ENCODE measurements at places on chromosomes 5 and 9. TPM values are rescaled to one million over a fixed set of nuclear protein-coding genes. Genes with fewer than 3 reads are reported as not detected.

The ARL10 gene
- 9.7 TPM for polyA plus RNA-seq

The ZDHHC11B gene
- polyA plus RNA-seq = 3.9 TPM

DNA sequence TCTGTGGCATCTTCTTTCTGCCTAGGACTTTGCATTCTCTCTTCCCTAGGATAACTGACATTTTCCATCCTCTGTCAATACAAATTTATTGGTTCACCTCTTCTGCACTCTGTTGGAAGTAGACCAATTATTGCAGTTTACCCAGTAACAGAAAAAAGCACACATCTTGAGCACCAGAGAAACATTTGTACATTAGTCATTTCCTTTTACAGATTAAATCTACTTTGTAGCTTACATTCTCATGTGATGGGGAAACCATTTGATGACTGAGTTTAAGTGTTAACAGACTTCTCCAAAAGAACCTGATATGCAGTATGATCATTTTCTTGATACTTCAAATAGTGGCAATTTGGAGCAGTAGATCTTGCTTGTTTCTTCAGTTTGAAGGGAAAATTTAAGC lies 1098.8 kb downstream of the DTWD2 start:
- DNase-seq = no peak

DNA sequence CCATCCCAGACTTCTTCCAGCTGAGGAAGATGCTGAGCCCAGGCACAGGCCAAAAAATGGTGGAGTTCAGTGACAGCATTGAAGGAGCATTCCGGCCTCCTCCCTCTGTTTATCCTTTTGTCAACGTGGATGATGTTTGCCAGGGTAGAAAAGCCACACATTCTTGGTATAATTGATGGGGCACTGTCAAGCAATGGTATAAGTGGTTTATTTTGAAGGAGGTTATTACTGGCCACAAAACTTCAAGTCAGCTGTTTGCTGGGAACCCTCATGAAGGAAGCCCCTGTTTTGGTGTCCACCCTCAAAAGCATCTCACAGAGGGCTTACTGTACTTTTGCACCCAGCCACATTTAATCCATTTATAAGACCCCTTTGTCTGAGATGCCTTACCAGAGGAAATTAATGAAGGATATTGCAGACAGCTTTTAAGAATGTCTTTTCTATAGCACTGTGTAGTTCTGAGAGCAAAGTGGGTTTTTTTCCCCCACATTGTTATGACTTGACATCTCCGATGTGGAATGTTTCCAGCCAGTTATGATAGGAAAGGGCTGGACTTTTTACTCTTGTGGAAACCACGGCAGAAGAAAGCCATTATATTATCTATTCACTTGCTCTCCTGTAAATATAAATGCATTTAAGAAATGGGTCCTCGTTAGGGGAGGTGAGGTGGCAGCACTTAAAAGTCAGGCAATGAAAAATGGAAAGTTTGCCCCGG lies 95.5 kb upstream of the SPATA31D4 start:
- no peak for DNase-seq

- DNase-seq = no peak
Observed at GRCh38 chr9:109846776-109847175, 66.8 kb downstream of the PALM2AKAP2 start.

DNA sequence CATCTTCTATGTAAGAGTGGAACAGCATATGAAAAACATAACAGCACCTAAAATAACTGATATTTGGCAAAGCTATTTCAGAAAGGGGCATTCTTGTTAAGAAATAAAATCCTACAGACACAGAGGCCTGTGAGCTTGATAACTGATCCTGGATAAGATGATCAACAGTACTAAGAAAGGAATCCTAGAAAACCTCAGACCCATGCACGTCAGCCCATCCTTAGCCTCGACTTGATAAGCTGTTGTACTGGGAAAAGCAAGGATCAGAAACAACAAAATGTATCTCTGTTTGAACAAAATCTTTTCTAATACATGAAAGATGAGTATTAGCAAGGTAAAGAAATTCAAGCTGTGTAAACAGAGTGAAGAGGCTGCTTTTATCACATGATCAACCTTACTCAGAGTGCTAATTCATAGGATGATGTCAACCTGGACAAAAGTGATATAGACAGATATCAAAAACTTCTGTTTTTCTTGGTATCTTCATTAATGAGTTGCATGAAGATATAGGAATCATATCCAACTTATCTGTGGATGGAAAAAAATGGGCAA lies 15.2 kb downstream of the LIFR start:
- DNase-seq = no peak
